ENCODE measurements at places on chromosomes 6 and 20.

GRCh38 chr6:132072831-132073230 is 121.7 kb upstream of the CCN2 start:
- DNase-seq = no peak

- DNase-seq = no peak
Observed at GRCh38 chr20:61320691-61321425, 68.8 kb downstream of the CDH4 start.

DNA sequence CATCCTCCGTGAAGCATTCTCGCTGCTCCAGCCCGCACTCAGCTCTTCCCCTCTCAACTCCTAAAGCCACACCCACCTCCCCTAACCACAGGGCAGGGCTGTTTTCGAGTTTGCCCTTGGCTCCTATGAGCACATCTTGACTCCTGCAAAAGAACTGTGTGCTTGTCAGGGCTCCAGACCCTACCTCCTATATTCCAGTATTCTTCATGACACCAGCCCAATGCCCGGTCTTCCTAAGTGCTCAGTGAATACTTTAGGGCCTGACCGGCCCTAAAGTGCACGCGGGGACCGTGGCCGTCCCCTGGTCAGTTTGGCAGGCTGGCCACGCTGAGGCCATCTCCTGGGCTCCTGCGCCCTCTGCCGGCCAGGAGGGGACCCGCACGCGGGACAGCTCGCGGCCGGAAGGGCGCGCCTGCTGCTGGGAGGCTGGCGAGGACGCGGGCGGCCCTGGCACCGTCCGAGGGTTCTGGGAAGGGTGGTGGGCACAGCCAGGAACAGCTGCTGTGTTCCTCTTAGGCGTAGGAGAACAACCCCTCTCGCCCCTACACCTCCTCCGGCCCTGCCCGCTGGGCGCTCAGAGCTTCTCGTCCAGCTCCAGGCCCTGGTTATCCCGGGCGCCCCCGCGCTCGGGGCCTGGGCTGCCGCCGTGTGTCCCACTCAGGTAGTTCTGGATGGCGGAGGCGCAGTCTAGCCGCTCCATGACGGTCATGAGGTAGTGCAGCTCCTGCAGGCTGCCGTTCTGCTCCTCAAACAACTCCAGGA is 11.0 kb downstream of the UNC5CL start:
- DNase-seq = peak; percentile 75

GRCh38 chr6:125066964-125067363 is 86.6 kb upstream of the TPD52L1 start:
- DNase-seq = no peak

DNA sequence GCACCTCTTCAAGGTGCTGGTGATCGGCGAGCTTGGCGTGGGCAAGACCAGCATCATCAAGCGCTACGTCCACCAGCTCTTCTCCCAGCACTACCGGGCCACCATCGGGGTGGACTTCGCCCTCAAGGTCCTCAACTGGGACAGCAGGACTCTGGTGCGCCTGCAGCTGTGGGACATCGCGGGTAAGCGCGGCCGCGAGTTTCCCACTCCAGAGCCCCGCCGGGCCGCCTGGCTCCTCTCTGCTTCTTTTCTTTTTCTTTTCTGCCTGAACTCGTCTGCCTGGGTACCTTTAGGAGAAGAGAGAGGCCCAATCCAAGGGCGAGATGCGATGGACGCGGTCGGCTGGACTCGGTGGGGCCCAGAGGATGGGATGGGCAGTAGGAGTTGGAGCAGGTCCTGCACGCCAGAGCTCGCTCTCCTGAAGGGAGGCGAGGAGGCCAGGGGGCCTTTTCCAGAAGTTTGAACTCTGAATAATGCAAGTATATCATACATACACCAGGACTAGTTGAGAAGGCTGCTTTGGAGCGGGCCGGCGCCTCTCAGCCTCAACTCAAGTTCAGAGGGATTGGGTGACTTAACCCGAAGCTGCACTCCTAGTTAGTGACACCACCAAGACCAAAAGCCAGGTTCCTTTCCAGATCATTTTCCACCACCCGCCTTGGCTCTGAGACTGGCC is 445 bp downstream of the RAB32 start:
- DNase-seq = peak; percentile 28

Data from RWPE1 (cell line).